ENCODE measurements at places on chromosomes 11 and 22.

DNA sequence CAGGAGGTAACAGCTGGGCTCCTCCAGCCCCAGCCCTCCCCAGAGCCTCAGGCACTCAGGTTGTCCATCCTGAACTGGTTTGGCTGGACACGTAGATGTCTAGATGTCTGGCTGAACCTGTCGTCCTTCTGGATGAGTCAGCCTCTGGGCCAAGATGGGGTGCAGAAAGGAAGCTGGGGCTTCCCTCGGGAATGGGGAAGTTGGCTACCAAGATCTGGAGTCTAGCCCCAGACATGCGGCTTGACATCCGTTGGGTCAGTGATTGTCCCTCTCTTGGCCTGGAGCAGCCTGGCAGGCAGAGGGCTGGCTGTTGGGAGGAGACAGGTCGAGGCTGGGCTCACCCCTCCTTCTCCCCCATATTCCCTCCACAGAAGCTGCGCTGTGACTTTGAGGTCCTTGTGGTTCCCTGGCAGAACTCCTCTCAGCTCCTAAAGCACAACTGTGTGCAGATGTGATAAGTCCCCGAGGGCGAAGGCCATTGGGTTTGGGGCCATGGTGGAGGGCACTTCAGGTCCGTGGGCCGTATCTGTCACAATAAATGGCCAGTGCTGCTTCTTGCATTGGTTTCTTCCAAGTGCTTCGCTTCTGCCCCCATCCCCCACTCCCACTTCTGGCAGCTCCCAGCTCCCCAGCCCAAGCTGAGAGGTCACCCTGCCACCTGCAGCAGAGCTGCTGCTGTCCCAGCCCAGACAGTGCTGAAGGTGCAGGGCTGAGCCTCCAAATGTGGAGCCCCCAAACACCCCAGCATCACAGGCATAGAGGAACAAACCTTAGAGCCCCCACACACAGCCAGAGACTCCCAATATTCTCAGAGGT, 1.3 kb downstream of the CST6 start:
- no peak for DNase-seq

- peak; percentile 93 for DNase-seq
These were observed 11.1 kb downstream of the GRK2 start for GRCh38 chr11:67277231-67277961.

- DNase-seq, result no peak
These were observed 24.4 kb upstream of the IZUMO1R start for GRCh38 chr11:94279996-94280395.

GRCh38 chr11:73652856-73653559, 6.6 kb downstream of the PLEKHB1 start:
- no peak for DNase-seq

- no peak for DNase-seq
These were observed 12.4 kb downstream of the TENM4 start for GRCh38 chr11:79428406-79428805.
